ENCODE measurements at places on chromosomes 1 and 21.

- peak; percentile 87 for ATAC-seq
Measured at GRCh38 chr1:151372058-151372934, at the start of gene SELENBP1. TSS of gene SELENBP1 (minus strand) at chr1:151372705. CDS start at chr1:151372641, 64 bp downstream.

- ATAC-seq = no peak
Measured at GRCh38 chr1:59641836-59642235, 172.9 kb upstream of the HOOK1 start.

DNA sequence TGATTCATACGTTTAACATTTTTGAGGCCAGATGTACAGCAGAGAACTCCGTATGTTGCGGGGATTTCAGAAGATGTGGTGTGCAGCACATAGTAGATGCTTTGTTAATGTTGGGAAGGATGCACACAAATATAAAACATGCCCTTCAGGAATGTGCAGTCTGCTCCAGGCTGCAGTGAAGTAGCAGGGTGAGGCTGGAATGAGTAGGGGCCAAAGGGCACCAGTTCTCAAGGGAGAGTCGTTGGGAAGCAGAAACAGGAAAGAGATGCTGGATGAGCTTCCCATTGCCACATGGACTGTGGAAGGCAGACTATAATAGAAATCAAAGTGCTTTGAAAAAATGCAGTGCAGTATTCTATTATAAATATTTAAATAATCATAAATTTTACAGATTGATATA is 126.9 kb downstream of the NOS1AP start:
- ATAC-seq = no peak

DNA sequence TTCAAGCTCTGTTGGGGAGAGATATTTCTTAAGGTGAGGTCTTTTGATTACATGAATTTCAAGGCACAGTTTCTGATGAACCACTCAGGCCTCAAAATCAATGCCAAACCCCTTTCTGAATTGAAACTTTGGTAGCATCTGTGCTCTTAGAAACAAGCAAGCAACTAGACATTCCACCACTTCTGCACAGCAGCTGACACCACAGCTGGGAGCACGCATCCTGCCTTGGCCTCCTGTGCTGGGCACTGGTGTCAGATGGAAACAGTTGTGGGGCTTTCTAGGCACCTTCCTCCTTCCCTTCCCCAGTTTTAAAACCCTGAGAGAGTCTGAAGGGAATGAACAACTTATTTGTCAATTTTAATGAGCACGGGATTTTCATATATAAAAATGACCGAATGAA is 360.2 kb downstream of the ADGRL2 start:
- ATAC-seq = no peak

GRCh38 chr1:106266786-106267185 is 789.7 kb upstream of the PRMT6 start:
- ATAC-seq = no peak

- peak; percentile 89 for ATAC-seq
Measured at GRCh38 chr21:34526618-34527290, 14.7 kb upstream of the KCNE1 start.

GRCh38 chr1:76291191-76291590 is 216.6 kb downstream of the ST6GALNAC3 start:
- no peak for ATAC-seq

- ATAC-seq = no peak
Measured at GRCh38 chr21:32519945-32520874, 65.1 kb downstream of the TCP10L start.

DNA sequence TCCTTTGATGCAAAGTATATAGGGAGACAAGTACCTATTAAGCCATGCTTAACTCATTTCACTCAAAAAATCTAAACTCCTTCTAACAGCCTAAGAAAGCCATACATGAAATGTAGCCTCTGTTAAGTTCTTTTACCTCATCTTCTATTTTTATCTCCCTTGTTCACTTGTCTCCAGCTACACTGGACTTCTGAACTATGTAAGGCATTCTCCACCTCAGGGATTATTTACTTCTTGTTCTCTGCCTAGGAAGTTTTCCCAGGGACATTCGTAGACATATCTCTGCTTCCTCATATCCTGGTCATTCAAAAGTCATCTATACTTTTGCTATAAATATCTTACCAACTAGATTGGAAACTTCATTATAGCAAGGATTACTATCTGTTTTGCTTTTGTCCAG is 96.9 kb downstream of the COP1 start:
- ATAC-seq = no peak

DNA sequence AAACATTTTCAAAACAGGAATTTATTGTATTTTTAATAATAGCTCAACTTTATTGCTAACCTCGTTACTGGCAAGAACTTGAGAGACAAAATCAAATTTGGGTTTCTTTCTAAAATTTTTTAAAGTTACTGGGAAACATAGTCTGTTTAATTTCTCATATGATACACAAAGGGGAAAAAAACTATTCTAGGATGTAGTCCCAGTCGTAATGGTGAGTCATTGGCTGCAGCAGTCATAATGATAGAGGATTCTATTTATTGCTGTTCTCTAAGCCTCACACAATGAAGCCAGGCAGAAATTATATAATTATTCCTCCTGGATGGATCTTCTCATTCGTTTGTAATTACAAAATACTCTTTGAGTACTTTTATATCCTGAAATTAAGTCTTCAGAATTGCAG is 326.5 kb upstream of the SGIP1 start:
- ATAC-seq = peak; percentile 92

GRCh38 chr1:205343431-205344065 is 13.2 kb downstream of the KLHDC8A start:
- peak; percentile 15 for ATAC-seq

DNA sequence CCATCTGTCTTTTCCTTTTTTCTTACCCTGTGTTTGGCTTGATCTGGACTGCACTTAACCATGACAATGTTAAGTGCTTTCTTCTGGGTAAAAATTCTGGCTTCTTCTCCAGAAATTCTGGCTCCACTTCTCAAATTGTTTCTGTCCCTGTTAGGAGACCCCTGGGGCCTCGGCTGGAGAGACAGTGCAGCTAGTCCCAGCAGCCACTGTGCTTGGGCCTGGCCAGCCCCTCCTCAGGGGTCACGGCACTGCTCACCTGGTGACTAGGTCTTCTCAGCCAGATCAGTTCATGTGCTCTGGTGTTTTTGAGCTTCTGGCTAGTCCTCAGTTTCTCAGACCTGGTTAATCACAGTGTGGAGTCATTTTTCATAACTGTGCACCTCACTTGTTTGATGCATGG is 72.4 kb downstream of the ADARB1 start:
- no peak for ATAC-seq

- ATAC-seq = no peak
Measured at GRCh38 chr1:33070628-33071027, 10.3 kb upstream of the AZIN2 start.

- no peak for ATAC-seq
Measured at GRCh38 chr1:221878134-221878533, 136.2 kb upstream of the DUSP10 start.

- no peak for ATAC-seq
Measured at GRCh38 chr21:36552434-36552785, 72.5 kb upstream of the CLDN14 start.

GRCh38 chr21:26925122-26925521 is 41.8 kb downstream of the ADAMTS5 start:
- ATAC-seq = no peak

GRCh38 chr1:26021647-26022403 is at the start of gene EXTL1:
TSS of gene EXTL1 (plus strand) at chr1:26021775. CDS start at chr1:26022647, 872 bp downstream.
- peak; percentile 75 for ATAC-seq

GRCh38 chr1:20507248-20507563 is 745 bp downstream of the MUL1 start:
- ATAC-seq = no peak

DNA sequence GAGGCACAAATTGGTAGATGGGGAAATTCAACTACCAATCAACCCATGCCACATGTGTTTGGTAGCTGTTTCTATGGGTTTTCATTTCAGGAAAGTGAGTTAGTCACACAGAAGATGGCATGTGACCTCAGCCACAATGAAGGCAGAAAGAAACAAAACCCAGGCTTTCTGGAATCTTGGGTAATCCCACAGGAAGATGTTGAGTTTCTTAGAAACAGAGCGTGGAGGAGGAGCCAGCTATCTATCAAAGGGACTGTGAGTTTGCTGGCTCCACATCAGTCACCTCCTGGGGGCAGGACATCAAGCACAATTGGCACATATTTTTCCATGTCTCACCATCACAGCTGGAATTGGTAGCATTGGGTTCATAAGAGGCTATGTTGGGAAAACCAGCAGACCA is 188.9 kb upstream of the PLXNA2 start:
- peak; percentile 41 for ATAC-seq

DNA sequence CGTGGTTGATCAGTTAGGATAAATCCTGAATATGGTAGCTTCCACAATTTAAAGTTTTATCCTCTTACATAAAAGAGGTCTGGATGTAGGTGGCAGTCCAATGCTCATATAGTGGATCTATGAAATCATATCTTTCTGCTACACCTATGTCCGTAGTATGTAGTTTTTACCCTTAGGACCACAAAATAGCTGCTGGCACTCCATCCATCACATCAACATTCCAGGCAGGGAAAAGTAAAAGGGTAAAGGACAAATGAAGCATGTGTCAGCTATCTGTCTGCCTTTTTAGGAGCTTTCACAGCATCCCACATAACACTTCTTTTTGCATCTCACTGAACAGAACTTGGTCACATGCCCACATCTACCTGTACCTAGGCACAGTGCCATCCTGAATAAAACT is 184.7 kb downstream of the ROR1 start:
- no peak for ATAC-seq

GRCh38 chr21:31546443-31547170 is 112.9 kb upstream of the SOD1 start:
- peak; percentile 78 for ATAC-seq

DNA sequence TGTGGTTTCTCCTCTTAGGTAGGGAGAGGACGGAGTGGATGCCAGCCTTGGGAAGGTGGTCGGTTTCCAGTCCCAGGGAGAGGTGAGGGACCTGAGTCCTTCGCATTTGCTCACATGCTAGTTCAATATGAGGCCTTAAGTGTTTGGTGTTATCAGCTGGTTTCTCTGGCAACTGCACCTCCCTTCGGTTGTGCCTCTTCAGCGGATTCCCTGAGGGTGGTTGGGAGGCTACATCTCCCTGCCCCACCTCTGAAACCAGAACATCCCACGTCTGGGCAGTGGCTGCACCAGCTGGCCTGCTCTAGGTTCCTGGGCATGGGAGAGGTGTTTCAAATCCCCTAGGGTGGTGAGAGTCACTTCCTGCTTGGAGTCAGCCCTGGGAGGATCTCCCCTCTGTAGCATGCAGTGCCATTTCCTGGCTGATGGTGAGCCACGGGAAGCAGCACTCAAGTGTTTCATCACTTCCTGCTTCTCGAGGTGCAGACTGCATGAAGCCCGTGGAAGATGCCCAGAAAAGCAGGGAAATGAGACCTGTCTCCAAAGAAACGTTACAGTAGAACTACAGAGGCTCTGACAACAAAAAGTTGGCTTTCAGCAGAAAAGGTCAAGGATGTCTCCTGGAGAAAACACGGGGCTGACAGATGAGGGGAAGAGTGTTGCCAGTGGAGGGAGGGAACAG is 4.5 kb downstream of the TMEM125 start:
- peak; percentile 28 for ATAC-seq

- ATAC-seq = no peak
Measured at GRCh38 chr1:81582467-81582986, 218.2 kb upstream of the ADGRL2 start.

DNA sequence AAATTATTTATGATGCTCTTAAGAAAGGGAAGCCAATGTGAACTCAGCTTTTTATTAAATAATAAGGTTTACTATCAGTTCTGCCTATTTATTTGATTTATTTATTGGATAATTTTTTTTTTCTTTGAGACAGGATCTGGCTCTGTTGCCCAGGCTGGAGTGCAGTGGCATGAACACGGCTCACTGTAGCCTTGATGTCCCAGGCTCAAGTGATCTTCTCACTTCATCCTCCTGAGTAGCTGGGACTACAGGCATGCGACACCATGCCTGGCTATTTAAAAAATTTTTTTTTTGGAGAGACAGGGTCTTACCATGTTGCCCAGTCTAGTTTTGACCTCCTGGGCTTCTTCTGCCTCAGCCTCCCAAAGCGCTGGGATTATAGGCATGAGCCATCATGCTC is 21.0 kb upstream of the DNAJC28 start:
- no peak for ATAC-seq

GRCh38 chr1:76625886-76626678 is 241.2 kb upstream of the ST6GALNAC5 start:
- no peak for ATAC-seq

- ATAC-seq = no peak
Measured at GRCh38 chr1:34978921-34979320, 6.2 kb downstream of the TMEM35B start.

- ATAC-seq = no peak
Measured at GRCh38 chr1:25654109-25654660, 37.6 kb downstream of the MAN1C1 start.

DNA sequence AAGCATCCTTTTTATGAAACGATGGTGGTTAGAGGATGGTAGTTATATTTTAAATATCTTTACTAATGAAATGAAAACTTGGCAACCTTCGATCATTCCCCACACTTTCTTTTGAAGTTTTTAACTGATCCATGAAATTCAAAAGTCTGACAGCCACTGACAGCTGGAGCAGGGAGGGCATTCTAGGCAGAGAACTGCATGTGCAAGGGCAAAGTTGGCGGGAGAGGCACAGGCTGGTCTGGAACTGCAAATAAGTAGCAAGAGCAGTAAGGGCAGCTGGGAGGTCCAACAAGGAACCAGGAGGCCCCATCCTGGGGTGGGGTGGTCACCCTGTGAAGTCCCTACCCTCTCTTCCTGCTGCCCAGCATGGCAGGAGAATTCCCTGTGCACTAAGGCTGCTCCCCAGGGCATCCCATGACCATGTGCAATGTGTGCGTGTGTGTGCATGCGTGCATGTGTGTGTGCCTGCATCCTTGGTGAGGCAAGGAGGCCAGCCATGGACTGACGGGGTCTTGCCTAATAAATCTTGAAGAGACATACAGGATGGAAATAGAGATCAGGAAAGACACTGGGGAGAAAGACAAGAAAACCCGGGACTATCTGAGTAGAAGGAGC is 33.1 kb upstream of the FOXO6 start:
- no peak for ATAC-seq

DNA sequence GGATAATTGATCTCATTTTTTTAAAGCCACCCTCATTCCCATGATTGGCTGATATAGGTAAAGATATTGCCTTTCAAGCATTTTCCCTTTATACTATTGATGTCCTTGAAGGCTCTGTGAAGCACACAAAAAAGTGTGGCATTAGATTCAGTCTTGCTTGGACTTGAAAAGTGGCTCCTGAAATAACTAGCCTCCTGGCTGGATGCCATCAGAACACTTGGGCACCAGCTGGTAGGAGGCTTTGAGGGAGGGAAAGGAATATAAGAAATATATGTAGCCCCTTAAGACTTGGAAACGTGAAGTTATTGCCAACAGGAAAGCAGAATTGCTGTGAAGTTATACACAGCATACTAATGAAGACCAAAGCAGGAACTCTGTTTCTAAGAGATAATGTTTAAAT is 14.1 kb downstream of the MTR start:
- ATAC-seq = no peak
